Activated T-helper 2 cell treated with anti-CD3 and anti-CD28 coated beads, Interferon-gamma antibody, Interleukin-2, Interleukin-4, amounts not matched to agents 10 μg/mL and 5 μg/mL and 100 μg/mL, durations not matched to agents 14 hours and 24 hours and 36 hours (primary cell): ENCODE measurements at places on chromosomes 11 and 22. TPM values are rescaled to one million over a fixed set of nuclear protein-coding genes. Genes with fewer than 3 reads are reported as not detected.

GRCh38 chr11:92632495-92632894, 337.0 kb upstream of the MTNR1B start:
- no peak for DNase-seq
- peaks cover 10% of the 10 kb centered on the region for H3K4me1 ChIP-seq
- no peak overlapping the region for H3K27ac ChIP-seq
- no peaks in the 10 kb centered on the region for H3K27me3 ChIP-seq
- H3K36me3 ChIP-seq = no peaks in the 10 kb centered on the region

- H3K27me3 ChIP-seq = no peaks in the 10 kb centered on the region
- DNase-seq = no peak
- H3K36me3 ChIP-seq = no peaks in the 10 kb centered on the region
- no peak overlapping the region for H3K27ac ChIP-seq
- no peaks in the 10 kb centered on the region for H3K4me1 ChIP-seq
Measured at GRCh38 chr11:40029391-40029790, 1430.1 kb downstream of the LRRC4C start.

DNA sequence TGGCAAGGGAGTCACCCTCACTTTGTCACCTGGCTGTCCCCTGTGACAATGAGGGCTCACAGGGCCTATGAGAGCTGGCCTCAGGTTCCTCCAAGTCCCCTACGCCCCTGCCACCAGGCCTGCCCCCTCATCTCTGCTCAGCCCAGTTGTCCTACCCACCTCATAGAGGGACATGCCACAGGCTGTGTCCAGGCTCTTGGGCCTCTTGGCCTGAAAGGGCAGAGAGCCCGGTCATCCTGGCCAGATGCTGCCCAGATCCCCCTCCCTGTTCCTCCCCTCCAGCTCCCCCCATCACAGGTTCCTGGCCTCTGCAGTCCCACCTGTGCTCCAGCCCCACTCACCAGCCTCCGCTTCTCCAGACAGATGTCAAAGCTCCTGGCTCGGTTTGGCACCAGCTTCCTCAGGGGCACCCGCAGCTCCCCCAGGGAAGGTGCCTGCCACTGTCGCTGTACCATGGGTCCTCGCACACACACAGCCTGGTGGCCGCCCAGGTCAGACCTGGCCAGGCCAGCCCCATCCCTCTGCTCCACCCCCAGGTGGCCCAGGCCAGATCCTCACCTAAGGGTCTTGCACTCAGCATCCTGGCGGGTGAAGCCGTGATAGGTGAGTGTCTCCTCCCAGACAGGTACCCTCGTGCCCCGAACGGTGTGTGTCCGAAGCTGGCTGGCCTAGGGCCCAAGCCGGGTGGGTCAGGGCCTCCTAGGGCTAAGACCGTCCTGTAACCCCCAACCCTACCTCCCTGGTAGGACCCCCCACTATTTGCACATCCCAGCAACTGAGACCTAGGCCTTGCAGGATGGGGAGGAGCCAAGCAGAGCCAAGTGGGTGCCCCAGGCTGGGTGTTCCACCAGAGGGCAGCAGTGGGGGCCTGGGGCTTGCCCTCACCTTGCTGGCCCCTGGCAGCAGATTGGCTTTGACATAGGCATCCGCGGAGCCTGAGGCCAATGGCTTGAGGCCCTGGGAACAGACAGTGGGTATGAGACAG, 8.3 kb downstream of the NDUFV1 start:
- H3K4me1 ChIP-seq = peaks cover 22% of the 10 kb centered on the region
- H3K36me3 ChIP-seq = peaks cover 23% of the 10 kb centered on the region
- H3K4me3 ChIP-seq = peak overlapping the region; percentile 74
- no peaks in the 10 kb centered on the region for H3K27me3 ChIP-seq

The USP47 gene
- 52.1 and 55.8 TPM in 2 replicates for total RNA-seq

- no peak overlapping the region for H3K27ac ChIP-seq
- no peak overlapping the region for H3K4me3 ChIP-seq
- no peaks in the 10 kb centered on the region for H3K36me3 ChIP-seq
- no peaks in the 10 kb centered on the region for H3K27me3 ChIP-seq
- no peaks in the 10 kb centered on the region for H3K4me1 ChIP-seq
- DNase-seq = no peak
Measured at GRCh38 chr11:24592360-24592759, 95.5 kb downstream of the LUZP2 start.

The BAIAP2L2 gene
- total RNA-seq = 0.09 and 0.34 TPM in 2 replicates

GRCh38 chr11:35271031-35271430, 132.1 kb downstream of the CD44 start:
- H3K27ac ChIP-seq = no peak overlapping the region
- H3K36me3 ChIP-seq = no peaks in the 10 kb centered on the region
- peaks cover 51% of the 10 kb centered on the region for H3K4me1 ChIP-seq

GRCh38 chr11:91730057-91730456, 494.6 kb upstream of the FAT3 start:
- H3K4me1 ChIP-seq = no peaks in the 10 kb centered on the region
- no peak overlapping the region for H3K4me3 ChIP-seq
- H3K27ac ChIP-seq = no peak overlapping the region
- H3K27me3 ChIP-seq = no peaks in the 10 kb centered on the region
- no peaks in the 10 kb centered on the region for H3K36me3 ChIP-seq

The A4GALT gene
- not detected in 2 replicates for total RNA-seq

- H3K4me1 ChIP-seq = peaks cover 85% of the 10 kb centered on the region
- H3K27me3 ChIP-seq = no peaks in the 10 kb centered on the region
- DNase-seq = no peak
- H3K36me3 ChIP-seq = peaks cover 6% of the 10 kb centered on the region
Measured at GRCh38 chr22:23218867-23219251, 38.5 kb downstream of the BCR start.

- peaks cover 51% of the 10 kb centered on the region for H3K27me3 ChIP-seq
- no peaks in the 10 kb centered on the region for H3K36me3 ChIP-seq
- H3K4me3 ChIP-seq = no peak overlapping the region
- DNase-seq = no peak
Measured at GRCh38 chr22:24741769-24742168, 32.8 kb downstream of the PIWIL3 start.

- H3K27ac ChIP-seq = no peak overlapping the region
- H3K4me3 ChIP-seq = no peak overlapping the region
- no peaks in the 10 kb centered on the region for H3K27me3 ChIP-seq
- H3K4me1 ChIP-seq = peaks cover 2% of the 10 kb centered on the region
- H3K36me3 ChIP-seq = no peaks in the 10 kb centered on the region
Measured at GRCh38 chr22:20160041-20160440, 9.2 kb upstream of the CCDC188 start.

- H3K36me3 ChIP-seq = no peaks in the 10 kb centered on the region
- H3K27ac ChIP-seq = no peak overlapping the region
- H3K4me3 ChIP-seq = no peak overlapping the region
- H3K27me3 ChIP-seq = no peaks in the 10 kb centered on the region
- no peak for DNase-seq
Measured at GRCh38 chr11:79925570-79925969, 484.7 kb upstream of the TENM4 start.

The GP1BB gene
- total RNA-seq = not detected in 2 replicates

The SLC39A13 gene
- total RNA-seq = 12.5 and 15.2 TPM in 2 replicates

The CELSR1 gene
- 0.30 and 0.41 TPM in 2 replicates for total RNA-seq

DNA sequence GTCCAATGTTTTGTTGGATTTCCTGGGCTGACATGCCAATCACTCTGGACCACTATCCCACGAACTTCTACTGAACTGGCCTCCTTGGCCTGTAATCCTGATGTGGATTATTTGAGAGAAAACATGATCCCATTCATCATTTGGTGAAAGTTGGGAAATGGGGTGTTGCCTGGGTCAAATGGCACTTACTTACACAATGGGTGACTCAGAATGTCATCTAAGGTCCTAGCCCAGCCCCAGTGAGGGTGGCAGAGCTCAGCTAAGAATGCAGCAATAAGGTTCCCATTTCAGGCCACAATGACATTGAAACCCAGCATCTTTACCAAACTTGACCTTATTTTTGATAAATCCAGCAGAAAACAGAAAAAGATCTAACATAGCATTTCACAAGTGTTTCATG, 8.0 kb upstream of the DSCAML1 start:
- peaks cover 6% of the 10 kb centered on the region for H3K4me1 ChIP-seq
- H3K4me3 ChIP-seq = no peak overlapping the region
- no peak overlapping the region for H3K27ac ChIP-seq
- peaks cover 17% of the 10 kb centered on the region for H3K27me3 ChIP-seq

- peaks cover 26% of the 10 kb centered on the region for H3K4me1 ChIP-seq
- DNase-seq = no peak
- no peaks in the 10 kb centered on the region for H3K27me3 ChIP-seq
- no peak overlapping the region for H3K4me3 ChIP-seq
Measured at GRCh38 chr11:95660038-95660437, 129.5 kb downstream of the FAM76B start.

The SPDYC gene
- not detected in 2 replicates for total RNA-seq

DNA sequence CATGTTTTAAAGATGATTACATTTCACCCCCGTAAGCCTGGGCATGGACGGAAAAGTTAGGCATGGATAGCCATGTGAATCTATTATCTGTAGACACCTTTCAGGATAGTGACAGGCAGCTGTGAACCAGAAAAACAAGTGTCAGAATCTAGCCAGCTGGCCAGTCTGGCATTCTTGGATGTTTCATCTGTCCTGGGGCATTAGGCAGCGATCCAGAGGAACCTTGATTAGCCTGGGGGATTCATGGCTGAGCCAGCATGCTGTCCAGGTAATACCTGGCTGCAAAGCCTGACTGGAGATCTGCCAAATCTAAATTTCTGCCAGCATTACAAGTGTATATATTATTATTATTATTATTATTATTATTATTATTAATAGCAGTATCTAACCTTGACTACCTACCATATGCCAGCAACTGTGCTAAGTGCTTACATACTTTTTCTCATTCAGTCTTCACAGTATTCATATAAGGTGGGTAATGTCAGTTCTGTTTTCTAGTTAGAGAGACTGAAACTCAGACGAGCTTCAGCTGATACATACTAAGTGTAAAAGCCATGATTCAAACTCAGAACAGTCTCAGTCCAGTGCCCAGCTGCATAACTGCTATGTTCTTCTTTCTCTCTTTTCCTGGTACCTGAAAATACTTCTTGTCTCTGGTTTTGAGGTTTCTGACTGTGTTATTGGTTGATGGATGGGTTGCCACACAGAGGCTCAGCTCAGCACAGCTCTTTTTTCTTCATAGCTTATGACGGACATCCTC, 12.8 kb downstream of the BMAL1 start:
- no peaks in the 10 kb centered on the region for H3K27me3 ChIP-seq
- no peak for DNase-seq
- H3K27ac ChIP-seq = no peak overlapping the region
- H3K4me1 ChIP-seq = peaks cover 40% of the 10 kb centered on the region

DNA sequence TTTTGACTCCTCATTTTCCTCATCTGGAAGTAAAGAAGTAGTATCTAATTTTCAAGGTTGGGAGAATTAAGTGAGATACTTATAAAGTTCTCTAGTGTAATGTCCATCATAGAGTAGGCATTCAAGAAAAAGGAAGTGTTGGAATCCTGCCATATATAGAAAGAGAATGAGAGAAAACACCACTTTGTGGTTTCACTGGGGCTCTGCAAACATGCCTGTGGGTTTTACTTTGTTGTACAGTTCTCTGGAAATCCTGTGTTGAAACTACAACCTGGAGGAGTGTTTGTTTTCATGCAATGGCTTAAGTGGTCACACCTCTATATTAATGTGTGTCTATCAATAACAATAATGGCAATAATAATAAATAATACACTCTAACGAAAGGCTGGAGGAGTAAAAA, 741.7 kb downstream of the NELL1 start:
- H3K27me3 ChIP-seq = no peaks in the 10 kb centered on the region
- H3K4me3 ChIP-seq = no peak overlapping the region
- H3K36me3 ChIP-seq = no peaks in the 10 kb centered on the region
- H3K27ac ChIP-seq = no peak overlapping the region

DNA sequence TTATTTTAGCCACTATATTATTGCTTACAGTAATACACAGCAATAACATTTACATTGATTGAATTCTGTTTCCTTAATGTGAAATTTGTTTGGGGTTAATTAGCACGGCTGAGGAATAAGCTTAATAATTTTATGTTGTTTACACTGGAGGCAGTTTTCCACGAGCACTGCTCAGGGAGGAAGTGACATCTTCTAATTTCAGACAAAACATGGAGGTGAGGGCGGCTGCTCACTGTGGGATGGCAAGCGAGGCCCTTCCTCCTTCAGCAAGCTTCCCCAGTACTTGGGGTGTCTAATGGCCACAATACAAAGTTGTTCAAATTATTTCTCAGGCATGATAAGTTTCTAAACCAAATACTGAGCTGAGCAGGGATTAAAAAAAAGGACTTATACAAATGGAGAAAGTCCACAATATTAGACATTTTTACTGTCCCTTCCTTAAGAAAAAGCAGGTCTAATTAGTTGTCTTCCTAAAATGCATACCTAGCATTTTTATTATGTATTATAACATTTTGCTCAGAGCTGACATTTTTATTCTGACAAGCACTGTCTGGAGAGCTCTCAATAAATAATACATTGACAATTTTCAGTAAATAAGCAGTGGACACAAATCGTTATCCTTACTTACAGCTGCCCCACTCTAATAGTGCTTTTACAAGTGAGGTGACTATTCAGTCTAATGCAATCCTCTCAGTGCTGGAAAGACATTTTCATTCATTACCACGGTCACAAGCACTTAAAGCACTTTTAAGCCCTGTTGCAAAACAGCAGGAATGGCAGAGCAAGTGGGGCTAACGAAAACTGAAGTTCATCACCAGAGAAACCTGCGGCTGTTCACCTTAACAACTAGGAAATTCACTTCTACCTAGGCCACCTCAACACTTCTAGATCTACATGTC, 56.2 kb downstream of the SOX6 start:
- H3K36me3 ChIP-seq = no peaks in the 10 kb centered on the region
- no peaks in the 10 kb centered on the region for H3K27me3 ChIP-seq
- no peaks in the 10 kb centered on the region for H3K4me1 ChIP-seq
- no peak overlapping the region for H3K4me3 ChIP-seq
- no peak for DNase-seq

DNA sequence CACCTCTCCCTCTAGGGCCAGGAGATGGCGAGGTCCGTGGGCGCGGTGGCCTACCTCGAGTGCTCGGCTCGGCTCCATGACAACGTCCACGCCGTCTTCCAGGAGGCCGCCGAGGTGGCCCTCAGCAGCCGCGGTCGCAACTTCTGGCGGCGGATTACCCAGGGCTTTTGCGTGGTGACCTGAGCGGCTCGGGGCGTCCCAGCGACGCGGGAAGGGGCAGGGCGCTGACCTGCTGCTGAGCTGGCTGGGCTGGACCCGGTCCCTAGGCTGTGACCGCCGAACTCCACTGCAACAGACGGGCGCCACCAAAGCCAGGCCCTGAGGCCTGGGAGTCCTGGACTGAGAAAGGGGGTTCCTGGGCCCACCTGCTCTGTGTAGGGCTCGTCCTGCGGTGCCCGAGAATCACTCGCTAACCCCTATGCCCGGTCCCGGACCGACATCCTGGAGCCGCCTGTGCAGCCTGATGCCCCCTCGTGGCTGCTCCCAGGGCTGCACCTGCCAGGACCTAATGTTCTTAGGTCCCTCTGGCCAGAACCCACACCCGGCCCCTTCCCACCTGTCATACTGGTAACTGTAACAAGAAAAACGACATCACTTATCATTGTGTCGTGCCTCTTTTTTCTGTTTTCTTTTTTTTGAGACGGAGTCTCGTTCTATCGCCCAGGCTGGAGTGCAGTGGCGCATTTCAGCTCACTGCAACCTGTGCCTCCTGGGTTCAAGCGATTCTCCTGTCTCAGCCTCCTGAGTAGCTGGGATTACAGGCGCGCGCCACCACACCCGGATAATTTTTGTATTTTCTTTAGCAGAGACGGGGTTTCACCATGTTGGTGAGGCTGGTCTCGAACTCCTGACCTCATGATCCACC, 15.0 kb downstream of the RHOD start:
- no peaks in the 10 kb centered on the region for H3K4me1 ChIP-seq
- peak overlapping the region; percentile 37 for H3K4me3 ChIP-seq
- peak; percentile 65 for DNase-seq
- no peak overlapping the region for H3K27ac ChIP-seq

- peaks cover 2% of the 10 kb centered on the region for H3K27me3 ChIP-seq
- H3K4me3 ChIP-seq = no peak overlapping the region
- no peak overlapping the region for H3K27ac ChIP-seq
Measured at GRCh38 chr22:37497062-37497599, 10.9 kb upstream of the MFNG start.
